ENCODE measurements at places on chromosomes 12 and 14.

DNA sequence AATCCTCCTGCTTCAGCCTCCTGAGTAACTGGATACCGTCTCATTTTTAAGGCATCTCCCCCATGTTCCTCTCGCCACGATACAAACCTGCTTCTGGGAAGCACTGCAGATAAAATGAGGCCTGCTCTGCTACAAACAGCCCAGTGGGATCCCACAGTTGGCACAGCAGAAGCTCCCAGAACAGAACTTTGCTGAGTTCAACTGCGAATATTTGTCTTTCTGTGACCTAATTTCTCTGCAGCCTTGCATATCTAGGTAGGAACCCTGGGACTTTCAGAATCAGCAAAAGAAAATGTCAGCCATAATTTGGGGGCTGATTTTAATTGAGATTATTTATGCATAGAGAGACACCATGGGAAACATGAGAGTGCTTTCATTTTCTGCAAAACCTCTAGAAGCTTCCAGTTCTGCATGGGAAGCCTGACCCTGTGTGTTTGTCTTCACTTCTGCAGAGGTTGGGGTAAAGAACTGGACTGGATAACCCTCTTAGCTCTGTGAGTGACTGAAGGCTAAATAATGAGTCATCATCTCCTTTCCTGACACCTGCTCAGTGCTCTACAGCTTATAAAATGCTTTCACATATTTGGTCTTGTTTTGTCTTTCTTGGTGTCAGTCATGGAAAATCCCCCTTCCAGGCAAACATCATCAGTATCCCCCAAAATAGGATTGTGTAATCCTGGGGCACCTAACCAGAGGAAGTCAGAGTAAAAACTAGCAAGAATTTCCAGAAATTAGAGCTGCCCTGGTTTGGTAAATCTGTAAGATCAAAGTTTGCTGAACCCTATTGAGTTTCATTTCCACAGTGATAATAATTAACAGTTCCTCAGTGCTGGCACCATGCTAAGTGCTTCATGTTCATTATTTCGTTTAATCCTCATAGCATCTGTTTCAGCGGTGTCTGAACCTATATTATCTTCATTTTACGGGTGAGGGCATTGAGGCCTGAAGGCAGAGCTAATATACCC, 185.8 kb downstream of the SLC15A4 start:
- DNase-seq: no peak

DNA sequence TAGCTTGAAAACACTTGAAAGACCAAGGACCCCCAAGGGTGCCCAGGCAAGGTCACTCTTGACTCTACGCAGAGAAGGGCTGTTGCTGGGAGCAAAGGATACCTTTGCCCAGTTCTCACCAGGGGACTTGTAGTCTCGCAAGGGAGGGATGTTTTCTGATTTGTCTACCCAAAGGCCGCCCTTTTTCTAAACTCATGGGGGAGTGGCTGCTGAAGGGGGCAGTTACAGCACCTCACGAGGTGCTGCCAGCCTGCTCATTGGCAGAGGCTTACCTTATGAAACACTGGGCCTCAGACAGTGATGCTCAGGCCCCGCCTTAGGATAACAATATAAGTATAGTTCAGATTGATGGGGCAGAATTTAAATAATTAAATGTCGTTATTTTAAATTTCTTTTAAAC, 107.0 kb downstream of the ETV6 start:
- no peak for DNase-seq

- DNase-seq: no peak
These were observed 6.9 kb downstream of the SMCO2 start for GRCh38 chr12:27453421-27453820.

DNA sequence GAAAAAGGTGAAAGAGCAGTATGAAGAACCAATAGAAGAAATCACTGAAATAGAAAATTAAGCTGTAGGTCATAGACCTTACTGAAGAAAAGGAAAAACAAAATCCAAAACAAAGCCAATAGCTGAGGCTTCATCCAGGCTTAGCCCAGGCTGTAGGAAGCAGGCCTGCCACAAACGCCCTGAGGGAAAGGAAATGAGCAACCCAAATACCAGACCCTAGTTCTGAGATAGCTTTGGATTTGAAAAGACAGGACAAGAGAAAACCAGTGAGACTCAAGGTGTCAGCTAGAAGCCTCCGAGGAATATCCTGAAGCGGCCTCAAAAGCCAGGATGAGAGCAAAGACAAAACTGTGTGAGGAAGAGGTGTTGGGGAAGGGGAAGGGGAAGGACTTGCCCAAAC, 79.2 kb downstream of the FERMT2 start:
- DNase-seq: no peak

DNA sequence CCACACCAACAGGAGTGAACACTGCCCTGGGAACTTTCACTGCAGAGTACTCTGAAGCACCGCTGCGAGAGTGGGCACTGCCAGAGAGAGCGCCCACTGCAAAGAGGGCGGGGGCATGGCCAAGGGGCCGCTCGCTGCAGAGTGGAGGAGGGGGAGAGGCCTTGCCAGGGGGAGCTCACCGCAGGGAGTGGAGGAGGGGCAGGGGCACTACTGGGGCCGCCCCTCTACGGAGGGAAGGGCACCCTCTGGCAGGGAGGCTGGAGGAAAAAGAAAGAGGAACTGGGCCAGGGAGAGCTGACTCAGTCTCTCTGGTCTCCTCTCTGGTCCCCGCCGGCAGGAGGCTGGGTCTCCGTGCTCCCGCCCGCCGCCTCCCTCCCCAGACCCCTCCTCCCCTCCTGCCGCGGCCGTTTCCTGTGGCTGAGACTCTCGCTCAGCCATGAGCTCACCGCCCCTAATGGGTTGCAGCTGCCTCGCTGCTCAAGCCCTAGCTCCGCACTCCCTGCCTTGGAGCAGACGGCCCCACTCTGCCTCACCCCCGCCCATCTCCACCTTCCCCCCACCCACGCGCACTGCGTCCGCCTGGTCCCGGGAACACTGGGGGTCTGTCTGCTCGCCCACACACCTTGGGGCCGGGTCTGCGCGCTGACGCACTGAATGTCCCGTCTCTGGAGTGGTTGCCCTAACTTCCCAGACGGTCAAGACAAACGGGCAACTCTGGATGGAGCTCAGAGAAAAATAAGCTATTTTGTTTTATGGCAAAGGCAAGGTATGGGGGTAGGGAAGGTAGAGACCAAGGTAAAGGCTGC, 1.3 kb downstream of the ARHGEF40 start:
- no peak for DNase-seq

DNA sequence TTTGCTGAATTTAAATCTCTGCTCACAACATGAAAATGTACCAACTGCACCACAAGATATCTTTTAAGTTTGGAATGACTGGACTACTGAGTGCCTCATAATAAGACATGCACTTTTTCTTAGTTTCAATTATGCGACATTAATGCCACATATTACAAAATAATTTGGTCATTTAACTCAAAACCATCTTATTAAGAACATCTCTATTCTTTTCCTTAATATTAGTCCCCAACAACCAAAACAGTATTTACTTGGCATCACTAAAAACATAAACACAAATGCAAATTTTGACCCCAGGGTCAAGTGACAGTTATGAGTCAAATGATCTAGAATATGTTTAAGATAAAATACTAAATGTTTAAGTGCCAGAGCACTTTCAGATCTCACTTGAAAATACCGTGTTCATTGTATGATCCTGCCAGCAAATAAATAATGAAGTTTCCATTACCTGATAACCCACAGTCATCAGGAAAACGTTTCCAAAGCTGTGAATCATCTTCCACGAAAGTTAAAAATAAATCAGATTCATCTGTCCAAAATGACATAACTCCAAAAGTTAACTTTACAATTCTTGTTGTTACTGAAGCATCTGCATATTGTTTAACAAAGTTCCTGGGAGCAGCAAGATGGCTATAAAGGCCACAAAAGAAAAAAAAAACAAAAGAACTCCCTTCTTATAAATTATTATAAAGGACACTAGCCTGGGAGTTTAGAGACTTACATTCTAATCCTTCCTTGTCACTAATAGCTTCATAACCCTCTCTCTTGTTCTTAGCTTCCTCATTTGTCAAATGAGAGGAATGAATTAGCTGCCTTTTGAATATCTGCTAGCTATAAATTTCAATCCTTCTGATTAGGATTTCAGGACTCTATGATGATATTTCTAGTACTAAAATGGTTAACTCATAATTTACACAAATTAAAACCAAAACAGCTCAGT, 30.5 kb upstream of the AP4S1 start:
- DNase-seq: no peak

- DNase-seq: no peak
These were observed 116.2 kb downstream of the PRMT8 start for GRCh38 chr12:3607039-3607720.

GRCh38 chr12:48024735-48025134, 20.5 kb upstream of the COL2A1 start:
- DNase-seq: no peak

- DNase-seq: no peak
These were observed 58.7 kb downstream of the DRAM1 start for GRCh38 chr12:101935890-101936746.

GRCh38 chr12:49708851-49709250, 1.6 kb upstream of the FMNL3 start:
- DNase-seq: no peak

GRCh38 chr14:49703965-49704364, 11.0 kb downstream of the KLHDC1 start:
- no peak for DNase-seq

DNA sequence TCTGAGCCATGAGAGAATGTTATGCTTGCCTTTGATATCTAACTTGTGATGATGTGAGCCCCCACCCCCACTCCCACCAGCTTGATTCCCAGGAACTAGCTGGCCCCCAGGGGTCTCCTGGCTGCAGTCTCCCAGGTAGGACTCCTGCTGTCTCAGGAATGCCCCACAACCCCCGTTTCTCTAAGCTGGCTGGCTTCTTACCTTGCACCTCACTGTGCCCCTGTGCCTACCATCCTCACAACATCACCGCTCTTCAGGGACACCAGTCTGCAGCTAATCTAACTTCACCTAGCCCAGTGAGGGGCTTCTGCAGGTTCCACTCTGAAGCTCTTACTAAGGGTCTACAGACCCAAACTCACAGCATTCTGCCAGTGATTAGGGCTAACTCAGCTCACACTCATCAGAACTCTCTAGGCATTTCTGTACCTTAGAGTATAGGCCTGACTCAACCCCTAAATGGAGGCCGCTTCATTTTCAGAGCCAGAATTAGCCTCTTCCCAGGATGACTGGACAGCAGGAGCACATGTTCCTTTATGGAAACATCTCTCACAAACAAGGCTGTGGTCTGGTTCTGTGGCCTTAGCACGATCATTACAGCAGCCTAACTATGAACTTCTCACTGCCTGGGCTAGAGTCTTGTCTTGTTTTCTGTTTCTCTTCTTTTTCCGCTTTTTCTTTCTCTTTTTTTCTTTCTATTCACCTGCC, 72.8 kb upstream of the IFNG-AS1 start:
- DNase-seq: no peak

- no peak for DNase-seq
These were observed 41.0 kb downstream of the APPL2 start for GRCh38 chr12:105194947-105195346.

DNA sequence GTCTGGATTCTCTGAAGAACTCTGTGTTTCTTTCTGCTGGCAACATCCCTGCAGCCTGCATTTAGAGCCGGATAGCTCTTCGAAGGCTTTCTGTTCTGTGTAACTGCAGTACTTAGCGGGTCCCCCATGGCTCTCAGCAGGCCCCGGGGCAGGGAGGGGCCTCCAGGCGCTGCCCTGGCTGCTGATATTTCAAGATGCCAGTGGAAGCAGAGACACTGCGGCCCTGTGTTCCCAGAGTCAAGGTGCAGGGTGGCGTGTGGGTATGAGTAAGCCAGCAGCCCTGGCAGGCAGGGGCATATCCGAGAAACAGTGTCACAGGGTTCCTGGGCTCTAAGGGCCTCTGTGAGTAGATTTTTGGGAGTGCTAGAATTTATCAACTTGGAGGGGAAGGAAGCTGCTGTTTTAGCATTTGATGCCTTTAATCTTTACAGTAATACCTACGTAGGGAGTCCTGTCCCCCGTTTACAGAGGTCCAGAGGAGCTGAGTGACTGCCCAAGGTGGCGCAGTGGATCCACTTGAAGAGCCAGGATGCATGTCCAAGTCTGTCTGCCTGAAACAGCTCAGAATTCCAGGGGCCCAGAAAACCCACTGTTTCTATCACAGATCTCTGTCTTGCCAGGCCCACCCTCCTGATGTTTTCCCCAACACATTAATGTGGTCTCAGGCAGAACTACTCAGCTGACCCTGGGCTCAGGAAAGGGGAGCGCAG, 16.2 kb downstream of the ESRRB start:
- DNase-seq: no peak

DNA sequence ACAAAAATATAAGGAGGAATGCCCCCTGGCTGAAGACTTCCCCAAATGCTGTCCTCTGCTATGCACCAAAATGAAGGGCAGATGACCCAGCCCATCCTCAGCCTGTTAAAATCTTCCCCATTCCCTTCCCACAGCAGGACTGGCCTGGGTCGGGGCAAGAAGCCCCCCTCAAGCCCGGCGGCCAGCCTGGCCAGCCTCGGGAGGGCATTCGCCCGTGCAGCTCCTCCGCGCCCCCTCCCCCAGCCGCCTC, 413 bp downstream of the RARG start:
- DNase-seq: no peak

DNA sequence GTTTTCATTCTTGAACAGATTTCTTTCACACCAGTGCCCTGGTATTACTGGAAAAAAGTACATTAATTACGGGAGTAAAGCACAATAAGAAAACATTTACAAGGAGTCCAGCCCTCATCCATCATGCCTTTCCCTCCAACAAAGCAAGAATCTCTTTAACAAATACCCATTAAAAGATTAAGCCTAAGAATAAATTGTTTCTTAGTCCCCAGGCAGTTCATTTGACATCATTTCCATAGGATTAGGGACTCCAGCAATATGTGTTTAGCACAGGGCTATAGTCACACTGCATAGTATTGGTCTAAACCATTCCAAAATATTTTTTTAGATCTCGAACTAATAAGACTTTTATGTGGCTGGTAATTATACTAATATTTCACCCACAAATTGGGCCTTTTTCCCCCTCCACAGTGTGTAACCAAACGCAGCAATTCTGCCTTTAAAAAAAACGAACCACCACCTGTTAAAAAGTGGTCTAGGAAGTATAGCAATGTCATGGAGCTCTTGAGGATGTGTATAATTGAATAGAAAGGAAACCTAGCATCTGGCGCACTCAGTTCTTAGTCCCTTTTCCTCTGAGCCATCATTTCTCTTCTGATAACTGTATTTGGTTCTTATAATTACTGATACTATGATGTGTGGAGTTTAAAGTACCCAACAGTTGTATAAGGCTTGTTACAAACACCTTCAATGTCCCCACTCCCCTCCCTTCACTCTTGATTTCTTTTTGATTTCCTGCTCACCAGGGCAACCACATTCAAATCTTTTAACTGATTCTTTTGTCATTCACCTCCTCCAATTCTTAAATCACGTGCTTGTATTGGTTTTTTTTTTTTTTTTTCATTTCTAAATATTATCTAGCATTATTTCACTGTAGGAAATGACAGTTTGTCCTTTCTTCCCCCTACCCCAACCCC, 138.7 kb downstream of the ETV6 start:
- DNase-seq: no peak

DNA sequence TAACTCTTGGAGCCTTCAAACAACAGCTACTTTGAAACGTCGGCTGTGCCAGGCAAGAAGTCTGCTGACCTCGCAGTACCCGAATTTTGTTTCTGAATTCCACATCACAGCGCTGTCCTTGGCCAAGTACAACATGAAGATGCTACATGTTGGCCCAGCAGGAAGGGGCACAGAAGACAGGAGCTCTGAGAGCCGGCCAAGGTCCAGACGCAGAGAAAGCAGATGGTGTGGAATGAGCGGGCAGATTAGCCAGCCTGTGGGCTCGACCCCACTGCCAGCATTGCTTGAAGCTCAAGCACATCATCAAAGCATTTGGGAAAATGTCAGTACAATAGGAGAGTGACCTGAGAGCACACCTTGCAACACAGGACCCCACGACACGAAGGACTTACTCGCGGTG, 64.5 kb downstream of the FZD10 start:
- DNase-seq: no peak
